LHCN-M2 (cell line): ENCODE measurements at places on chromosomes 5 and 9.

DNA sequence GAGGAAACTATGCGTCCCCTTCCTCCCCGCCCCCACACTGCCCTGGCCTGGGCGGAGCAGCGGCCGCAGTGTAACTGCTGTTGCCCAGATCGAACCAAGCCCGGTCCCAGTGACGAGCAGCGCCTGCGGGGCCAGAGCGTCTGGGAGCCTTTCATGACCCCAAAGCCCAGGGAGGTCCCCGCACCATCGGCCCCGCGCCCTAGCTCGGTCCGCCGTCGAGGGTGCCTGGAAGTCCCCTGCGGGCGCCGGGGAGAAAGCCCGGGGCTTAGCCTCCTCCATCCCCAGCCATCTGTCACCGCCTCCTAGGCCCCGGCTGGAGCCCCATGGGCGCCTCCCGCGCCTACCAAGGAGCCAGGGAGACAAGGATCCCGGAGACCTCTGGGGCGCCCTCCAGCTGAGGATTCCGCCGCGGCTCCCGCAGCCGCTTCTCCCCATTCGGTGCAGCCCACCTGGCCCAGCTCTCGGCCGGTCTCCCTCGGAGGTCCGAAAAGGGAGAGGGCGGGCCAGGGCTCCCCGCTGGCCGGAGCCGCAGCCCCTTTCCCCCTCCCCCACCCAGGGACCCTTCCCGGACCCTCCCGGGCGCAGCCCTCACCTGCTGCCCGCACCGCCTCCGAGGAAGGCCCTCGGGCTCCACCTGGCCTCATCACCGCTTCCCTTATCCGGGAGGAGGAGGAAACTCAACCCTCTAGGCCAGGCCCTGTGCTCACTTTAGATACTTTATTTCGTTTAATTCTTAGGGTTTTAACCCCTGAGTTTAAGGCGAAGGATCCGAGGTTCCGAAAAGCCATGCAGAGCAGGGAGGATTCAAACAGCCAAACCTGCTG is 45.6 kb downstream of the APTX start:
- no peak for DNase-seq

- no peak for DNase-seq
Measured at GRCh38 chr9:96073531-96074480, 198.3 kb downstream of the ERCC6L2 start.

DNA sequence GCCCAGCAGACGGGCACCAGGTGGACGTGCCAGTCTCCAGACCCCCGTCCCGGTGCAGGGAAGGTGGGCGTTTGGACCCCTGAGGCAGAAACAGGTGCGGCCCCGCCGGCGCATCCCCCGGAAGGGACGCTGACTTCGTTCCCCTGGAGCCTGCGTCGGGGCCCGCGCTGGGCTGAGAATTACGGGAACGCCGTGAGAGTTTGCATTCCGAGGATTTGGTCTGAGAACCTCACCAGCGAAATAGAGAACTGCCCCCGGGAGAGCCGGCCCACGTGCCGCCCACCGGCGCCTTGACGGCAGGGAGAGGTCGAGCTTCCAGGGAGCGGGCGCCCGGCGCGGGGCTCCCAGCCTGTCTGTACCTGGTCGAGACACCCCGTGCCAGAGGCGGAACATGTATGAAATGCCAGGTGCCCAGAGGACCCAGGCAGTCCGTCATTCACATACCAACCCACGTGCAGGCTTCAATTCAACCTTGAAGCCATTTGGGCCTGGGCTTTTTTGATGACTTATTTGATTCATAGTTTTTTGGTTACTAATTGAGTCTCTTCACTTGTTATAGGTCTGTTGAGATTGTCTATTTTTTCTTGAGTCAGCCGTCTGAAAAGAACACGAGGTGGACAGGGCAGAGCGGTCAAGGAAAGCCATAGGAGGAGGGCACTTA is 877 bp upstream of the CAMSAP1 start:
- no peak for DNase-seq

DNA sequence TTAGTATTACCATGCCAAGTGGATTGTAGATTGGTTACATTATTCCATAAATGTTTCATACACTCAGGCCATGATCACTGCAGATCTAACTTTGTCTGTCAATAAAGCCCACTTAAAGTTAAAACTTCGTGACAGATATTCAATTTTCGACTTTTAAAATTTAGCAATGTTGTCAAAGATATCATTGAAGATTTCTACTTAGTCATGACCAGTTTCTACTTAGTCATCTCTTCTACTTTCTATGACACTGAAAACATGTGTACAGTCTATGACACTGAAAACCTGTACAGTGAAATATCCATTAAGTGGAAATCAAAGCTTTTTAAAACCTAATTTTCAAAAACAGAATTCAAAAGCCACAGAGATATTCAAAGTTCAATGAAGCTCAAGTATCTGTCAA is 258.2 kb downstream of the MCTP1 start:
- DNase-seq = no peak

GRCh38 chr5:134130239-134130945 is 15.9 kb downstream of the TCF7 start:
- DNase-seq = no peak

DNA sequence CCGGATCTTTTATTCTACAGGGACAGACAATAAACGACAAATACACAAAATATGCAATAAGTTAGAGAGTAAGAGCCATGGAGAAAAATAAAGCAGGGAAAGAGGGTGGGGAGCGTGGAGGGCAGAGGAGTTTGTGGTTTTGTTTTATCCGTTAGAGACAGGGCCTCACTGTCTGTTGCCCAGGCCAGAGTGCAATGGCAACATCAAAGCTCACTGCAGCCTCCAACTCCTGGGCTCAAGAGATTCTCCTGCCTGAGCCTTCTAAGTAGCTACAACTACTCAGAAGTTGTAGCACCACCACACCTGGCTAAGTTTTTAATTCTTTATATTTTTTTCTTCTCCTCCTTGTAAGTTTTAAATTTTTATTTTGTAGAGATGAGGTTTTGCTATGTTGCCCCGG is 54.5 kb upstream of the CTNNA1 start:
- no peak for DNase-seq

GRCh38 chr9:98908897-98909634 is 34.6 kb upstream of the COL15A1 start:
- DNase-seq = peak; percentile 81

GRCh38 chr5:122182491-122182921 is 53.2 kb downstream of the ZNF474 start:
- DNase-seq = peak; percentile 91

DNA sequence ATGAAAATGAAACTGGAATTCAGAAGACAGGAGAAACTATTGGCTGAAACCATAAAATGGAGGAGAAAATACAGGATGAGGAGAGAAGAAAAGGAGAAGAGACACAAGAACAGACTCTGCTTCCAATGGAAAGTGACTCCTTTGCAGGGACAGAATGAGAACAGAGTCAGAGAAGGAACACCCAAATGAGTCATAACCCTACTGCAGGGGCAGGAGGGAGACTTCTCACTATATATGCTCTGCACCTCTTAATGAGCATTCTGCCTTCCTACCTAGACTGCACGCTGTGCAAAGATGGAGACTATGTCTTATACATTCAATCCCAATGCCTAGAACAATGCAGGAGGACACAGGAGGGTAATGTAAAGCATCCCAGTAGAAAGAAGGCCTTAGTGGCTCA is 2.1 kb downstream of the SAXO1 start:
- DNase-seq = peak; percentile 19

DNA sequence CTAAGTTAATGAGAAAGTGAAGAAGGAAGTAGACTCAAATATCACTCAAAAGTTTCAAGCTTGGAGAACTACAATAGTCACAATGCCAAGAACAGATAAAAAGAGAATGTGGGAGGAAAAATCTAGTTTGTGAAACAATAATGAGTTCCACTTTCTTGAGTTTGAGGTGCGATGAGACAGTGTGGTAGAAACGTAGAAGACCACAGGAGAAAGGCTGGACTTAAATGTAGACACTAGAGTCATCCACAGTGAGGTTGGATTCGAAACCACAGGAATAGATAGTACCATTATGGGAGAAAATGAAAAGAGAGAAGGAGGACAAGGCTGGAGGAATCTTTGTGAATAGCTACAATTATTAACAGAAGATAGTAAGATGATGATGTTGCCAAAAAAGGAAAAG is 141.1 kb upstream of the LRRTM2 start:
- DNase-seq = no peak

DNA sequence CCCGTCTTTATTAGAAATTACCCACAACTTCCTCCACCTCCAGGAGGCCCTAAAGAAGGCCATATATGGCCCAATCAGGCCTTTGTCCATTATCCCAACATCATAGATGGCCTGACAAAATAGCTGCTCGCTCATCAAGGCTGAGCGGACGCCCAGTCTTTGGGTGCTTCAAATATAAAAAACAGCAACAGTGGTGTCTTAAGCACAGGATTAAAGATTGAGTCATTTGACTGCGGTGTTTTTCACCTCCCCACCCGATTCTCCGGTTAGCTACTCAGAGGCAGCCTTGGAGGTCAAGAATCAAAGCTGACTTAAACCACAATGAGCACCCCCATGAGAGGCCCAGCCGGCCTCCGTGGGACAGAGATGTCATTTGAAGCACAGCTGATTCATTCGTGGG is 18.8 kb downstream of the S1PR3 start:
- no peak for DNase-seq

DNA sequence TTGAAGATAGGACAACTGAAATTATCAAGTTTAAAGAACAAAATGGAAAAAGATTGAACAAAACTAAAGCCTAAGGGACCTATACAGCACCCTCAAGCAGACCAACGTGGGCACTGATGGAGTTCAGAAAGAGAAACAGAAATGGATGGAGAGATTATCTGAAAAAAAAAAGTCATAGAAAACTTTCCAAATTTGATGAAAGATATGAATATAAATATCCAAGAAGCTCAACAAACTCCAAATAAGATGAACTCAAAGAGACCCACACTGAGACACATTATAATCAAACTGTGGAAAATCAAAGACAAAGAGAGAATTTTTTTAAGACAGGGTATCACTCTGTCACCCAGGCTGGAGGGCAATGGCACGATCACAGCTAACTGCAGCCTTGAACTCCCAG is 128.6 kb upstream of the PUM3 start:
- DNase-seq = no peak

GRCh38 chr5:133866160-133866902 is 102.1 kb downstream of the C5orf15 start:
- DNase-seq = no peak

GRCh38 chr5:67897980-67898379 is 317.6 kb upstream of the PIK3R1 start:
- DNase-seq = no peak

DNA sequence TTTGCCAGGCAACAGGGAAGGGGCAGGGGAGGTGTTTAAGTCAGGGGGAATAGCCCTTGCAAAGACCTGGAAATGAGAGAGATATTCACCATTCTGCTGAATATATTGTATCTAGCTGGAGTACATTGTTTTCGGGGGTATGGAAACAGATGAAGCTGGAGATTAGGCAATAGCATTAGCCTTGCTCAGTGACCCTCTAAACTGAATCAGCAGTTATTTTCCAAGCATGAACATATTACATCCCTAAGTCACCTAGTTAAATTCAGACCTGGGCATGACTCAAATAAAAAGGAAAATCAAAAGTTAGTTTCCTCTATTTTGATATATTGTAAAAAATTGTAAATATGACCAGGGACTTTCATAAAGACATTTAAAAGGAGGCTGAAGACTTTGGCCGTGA is 544.6 kb upstream of the TRPC7 start:
- no peak for DNase-seq

GRCh38 chr5:37575541-37576489 is 196.7 kb downstream of the WDR70 start:
- DNase-seq = no peak

- DNase-seq = no peak
Measured at GRCh38 chr5:112374356-112374755, 44.7 kb downstream of the EPB41L4A start.

DNA sequence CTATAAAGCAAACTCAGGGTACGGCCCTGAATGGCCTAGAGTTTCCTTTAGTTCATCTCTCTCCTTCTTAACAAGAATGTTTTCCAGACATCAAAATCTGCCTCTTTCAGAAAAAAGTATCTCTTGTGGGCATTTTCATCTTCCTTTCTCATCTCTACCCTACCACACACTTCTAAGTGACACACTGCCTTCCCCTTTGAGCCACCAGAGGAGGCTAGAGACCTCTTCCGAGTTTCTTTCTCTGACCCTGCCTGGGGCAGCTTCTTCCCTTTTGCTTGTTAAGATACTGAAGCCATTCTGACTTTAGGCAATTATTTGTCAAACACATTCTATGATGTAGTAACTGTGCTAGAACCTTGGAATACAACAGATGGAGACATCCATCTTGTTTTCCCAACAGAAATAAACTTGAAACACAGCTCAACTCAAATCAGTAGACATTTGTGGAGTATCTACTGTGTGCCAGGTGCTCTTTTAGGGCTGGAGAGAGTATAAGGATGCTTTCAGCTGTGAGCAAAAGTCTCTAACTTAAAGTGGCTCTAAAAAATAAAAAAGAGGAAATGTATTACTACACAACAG is 8.6 kb upstream of the SV2C start:
- no peak for DNase-seq

DNA sequence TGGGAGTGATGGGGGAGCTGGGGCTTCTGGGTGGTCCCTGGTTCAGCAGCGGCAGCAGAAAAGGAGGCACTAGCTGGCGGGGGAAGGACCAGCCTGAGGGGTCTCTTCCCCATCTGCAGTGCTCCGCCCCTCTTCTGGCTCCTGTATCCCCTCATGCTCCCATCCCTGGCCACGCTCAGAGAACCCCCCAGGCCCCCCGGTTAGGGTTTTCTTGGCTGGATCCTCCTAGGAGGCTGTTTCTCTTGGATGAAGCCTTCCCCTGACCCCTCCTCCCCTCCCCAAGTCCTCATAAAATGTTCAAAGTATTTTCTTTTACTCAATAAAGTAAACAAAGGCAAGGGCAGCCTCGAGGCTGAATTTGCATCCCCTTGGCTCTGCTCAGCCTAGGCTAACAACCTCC is 60.8 kb downstream of the FGF18 start:
- no peak for DNase-seq

- no peak for DNase-seq
Measured at GRCh38 chr5:95564450-95564849, 9.5 kb downstream of the ARSK start.

DNA sequence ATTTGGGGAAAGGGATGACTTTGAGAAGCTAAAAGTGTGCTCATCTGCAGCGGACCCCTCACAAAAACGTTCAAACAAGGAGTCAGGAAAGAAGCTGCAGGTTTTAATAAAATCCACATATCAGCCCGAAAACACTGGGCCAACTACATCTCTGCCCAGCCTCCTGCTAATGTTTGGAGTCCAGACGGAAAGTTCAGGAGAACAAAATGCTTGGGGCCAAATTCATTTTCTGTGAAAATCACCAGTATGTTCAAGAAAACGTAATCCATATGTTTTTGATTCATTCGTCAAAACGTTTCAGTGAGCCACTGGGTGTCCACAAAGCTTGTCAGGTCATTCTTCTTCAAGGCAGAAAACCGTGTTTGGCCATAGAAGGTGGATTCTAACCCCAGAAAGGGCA is 87.5 kb upstream of the GAS1 start:
- DNase-seq = no peak
